ENCODE measurements at places on chromosomes 16 and 17.

DNA sequence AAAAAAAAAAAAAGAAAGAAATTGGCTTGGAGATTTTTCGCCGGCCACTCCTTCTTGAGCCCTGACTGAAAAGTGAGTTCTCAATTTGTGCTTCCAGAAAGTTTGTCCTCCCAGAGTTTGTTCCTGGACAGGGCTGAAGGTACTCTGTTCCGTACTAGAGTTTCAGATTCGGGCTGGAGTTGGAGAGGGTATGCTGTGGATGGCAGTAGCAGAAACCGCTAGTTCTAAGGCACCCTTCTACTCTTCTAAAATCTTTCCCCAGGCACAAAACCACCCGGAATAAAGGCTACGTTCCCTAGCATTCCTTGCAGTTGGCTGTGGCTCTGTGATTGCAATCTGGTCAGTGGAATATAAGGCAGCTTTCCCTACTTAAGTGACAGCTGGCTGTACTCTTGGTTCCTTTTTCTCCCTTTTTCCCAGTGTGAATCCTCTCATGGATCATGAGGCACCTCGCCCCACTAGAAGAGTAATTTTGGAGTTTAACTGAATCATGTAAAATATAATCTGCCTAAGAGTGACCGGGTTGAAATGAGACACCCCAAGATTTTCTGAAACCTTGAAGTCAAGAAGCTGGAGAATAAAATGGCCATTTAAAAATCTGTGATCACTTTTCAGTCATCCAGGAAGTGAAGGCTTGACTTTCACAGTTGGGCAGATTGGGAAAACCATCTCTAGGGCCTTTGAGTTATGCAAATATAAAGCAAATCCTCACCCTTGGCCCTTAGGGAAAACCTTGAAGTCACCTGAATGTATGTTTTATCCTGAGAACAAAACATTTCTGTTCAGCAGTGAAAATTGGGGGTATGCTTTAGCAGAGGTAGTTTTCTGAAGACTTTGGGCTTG, 901 bp upstream of the HEATR6 start:
- DNase-seq, result no peak

DNA sequence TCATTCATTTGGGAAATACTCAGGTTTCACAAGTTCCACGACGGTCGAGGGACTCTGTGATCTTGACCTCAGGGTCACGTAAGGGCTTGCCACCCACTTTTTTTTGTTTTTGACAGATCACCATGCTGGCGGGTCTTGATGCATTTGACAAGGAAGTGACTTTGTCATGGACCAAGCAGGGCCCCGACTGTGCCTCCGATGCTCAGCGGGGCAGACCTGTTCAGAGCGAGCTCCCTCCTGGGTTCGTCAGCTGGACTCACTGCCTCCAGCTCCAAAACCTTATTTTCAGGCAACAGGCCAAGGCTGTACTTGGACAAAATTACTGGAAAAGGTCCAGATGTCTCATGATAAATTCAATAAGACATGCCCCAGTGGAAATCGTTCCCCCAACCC, 9.0 kb upstream of the CLEC18A start:
- DNase-seq, result no peak

- peak; percentile 39 for DNase-seq
These were observed 1.4 kb downstream of the APRT start for GRCh38 chr16:88810166-88810911.

DNA sequence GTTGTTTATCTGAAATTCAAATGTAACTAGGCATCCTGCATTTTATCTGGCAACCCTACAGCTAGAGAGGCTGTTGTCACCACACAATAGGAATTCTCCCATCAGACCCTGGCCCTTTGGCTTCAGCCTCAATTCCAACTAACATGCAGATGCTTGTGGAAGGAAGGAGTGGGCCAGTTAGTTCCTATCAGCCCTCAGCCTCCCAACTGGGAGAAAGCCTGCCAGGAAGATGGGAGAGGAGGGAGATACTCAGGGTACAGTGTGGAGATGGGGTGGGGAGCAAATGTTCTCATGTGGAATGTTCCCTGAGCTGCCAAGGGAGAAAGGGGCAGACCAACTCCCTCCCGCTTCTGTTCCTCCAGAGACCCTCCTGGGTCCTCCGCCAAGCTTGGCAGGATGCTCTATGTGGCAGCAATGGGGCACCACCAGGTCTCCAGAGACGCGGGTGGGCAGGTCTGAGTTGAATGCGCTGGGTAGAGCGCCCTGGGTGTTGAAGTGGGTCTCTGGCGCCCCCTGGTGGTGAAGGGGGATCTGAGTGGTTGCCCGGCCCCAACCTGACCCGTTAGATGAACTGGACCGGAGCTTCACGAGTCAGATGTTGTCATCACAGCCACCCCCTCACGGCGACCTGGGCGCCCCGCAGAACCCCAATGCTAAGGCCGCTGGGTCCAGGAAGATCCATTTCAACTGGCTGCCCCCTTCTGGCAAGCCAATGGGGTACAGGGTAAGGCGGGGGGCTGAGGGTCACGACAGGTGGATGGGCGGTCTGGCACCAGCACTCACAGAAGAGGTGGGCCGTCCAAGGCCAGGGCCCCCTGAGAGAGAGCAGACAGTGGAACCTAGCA, 15.2 kb downstream of the GALK1 start:
- peak; percentile 82 for DNase-seq

GRCh38 chr16:521381-522210, 5.9 kb upstream of the CAPN15 start:
- no peak for DNase-seq

- peak; percentile 42 for DNase-seq
These were observed 16.3 kb upstream of the AURKB start for GRCh38 chr17:8226536-8227237.

DNA sequence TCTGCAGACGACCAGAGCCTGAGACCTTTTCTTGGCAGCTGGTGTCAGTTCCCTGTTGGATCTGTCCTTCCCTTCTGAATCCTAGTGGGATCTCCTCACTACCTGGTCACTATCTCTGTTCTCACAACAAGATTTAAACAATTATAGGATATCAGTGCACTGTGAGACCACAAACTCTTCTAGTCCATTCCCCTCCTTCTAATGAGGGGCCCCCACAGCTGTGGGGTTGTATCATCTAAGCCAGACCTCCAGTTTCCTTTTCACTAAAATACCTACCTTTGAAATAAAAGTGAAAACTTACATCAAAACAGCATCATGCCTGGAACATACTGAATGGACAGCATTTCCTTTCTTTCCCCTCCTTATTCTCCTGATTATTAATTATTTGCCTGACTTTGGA, 233.2 kb downstream of the PRKCA start:
- no peak for DNase-seq

DNA sequence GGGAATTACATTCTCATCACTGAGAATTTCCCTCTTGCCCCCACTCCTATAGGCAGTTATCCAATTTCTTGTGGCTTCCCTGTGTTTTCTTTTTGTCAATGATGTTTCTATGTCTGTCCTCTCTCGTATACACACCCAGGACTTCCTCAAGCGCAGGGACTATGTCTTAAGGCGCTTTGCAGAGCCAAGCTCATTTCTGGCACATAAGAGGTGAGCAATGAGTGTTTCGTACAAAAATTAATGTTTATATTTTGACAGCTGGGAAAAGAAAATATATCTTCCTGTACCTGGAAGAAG, 947 bp downstream of the DDX42 start:
- no peak for DNase-seq

DNA sequence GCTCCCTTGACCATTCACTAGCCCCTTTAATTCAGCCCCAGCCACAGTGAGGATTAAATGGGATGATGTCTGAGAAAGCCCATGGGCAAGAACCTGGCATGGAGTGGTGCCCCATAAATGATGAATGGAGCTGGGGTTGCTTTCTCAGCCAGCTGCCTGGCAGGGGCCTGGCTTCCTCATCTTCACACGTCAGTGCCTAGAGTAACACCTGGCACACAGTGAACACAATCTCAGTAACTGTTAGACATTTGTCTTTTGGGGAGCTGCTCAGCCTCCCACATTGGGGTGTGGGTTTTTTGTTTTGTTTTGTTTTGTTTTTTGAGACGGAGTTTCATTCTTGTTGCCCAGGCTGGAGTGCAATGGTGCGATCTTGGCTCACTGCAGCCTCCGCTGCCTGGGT, 47.5 kb upstream of the MEOX1 start:
- no peak for DNase-seq

- DNase-seq, result no peak
These were observed 8.1 kb upstream of the ERCC4 start for GRCh38 chr16:13911871-13912270.

- no peak for DNase-seq
These were observed 115.5 kb upstream of the COX10 start for GRCh38 chr17:13953841-13954240.

- DNase-seq, result no peak
These were observed 18.0 kb downstream of the HDAC5 start for GRCh38 chr17:44105483-44105882.

DNA sequence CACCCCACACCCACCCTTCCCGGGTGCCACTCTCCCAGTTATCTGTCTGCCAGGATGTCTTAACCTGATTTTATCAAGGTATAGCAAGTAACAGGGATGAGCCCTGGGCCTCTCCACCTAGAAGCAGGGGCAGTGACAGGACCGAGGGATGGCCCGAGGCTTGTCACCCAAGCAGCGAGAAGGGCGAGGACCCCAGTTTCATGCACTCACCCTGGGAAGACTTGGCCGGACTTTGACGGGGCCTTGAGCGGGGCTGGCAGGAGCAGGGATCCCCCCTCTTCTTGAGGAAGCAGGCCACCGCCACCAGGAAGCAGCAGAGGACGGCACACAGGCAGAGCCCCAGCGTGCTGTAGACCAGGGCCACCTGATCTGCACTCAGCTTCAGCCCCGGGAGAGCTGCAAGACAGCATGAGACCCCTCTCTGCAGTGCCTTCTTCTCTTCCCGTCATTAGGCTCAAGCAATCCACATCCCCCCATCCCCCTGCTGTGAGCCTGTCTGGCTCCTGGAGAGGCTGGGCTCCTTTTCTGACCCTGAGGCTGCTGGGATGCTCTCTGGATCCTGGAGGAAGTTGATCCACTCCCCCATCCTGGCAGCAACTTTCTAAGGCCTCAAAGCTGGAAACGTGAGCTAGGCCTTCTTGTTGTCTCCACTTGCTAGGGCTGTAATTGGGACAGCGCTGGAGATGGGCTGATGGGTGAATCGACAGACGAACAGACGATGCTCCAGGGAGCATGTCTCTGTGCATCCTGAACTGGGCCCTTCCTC, 31.6 kb downstream of the TNFRSF13B start:
- no peak for DNase-seq

- DNase-seq, result no peak
These were observed 5.2 kb downstream of the EVI2B start for GRCh38 chr17:31308372-31309334.

GRCh38 chr16:31696968-31697743, 169.5 kb downstream of the AHSP start:
- DNase-seq, result no peak

GRCh38 chr17:80130992-80131391, 15.9 kb downstream of the EIF4A3 start:
- DNase-seq, result no peak

- DNase-seq, result no peak
These were observed 23.9 kb upstream of the TOM1L1 start for GRCh38 chr17:54876656-54877195.

- no peak for DNase-seq
These were observed 27.2 kb upstream of the TOB1 start for GRCh38 chr17:50893183-50893993.

DNA sequence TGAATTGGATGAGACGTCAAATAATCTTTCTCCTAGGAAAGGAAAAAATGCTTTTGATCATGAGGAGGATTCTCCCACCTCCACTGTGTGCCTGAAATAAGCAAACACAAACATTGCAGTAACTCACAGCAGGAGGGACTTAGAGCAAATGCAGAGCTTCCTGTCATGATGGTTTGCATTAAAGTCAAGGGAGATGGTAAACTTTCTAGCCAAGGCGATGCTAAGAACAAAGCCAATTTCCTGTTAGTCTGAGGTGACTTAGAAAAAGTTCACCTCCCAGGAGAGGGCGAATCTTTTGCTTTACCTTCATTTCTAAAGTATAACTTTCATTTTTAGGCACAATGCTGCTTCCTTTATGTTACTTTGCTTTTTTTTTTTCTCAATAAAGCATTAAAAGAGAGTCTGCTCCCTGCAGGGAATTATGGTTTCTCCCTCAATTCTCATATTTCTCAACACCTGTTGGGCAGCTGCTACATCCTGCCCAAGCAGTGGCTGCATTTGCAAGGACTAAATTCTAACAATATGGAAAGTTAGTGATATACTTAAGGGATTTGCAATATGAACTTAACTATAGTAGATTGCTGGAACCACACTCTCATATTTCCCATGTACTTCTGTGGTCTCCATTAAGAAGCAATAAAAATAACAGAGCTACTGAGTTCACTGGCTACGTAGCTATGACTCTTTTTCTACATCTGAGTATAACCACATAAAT, 175.6 kb downstream of the PCTP start:
- no peak for DNase-seq

GRCh38 chr16:46908540-46909372, 24.6 kb downstream of the GPT2 start:
- peak; percentile 41 for DNase-seq

DNA sequence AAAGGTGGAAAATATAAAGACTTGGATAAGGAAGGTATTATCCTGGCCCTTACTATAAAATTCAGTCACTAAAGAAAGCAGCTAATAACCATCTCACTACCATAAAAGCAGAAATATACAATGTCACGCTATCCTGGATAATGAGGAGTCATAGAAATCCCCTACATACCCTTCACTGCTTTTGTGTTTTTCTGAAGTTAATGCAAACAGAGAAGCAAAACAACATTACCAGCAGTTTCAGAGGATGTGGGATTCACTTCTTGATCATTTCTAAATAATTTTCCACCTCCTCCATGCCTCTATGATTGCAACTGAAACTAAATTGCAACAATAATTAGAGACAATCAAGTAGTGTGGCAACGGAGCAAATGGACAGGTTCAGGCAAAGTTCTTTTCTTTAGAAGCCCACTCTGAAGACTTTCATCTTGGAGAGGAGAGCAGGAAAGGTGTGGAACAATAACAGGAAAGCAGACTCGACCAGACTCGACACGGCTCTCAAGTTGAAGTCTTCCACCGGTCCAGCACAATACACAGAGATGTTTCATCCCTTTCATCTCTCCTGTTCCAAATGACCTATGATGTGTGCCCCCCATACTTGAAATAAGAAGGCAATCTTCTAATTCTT, 10.2 kb downstream of the CYTH1 start:
- DNase-seq, result no peak

- DNase-seq, result no peak
These were observed 223.7 kb downstream of the SEC14L1 start for GRCh38 chr17:77364381-77364911.

GRCh38 chr17:68437979-68438822, 19.1 kb downstream of the WIPI1 start:
- DNase-seq, result no peak

- DNase-seq, result peak; percentile 36
These were observed 2.3 kb upstream of the LHX1 start for GRCh38 chr17:36934692-36935630.

GRCh38 chr17:49473900-49474751, 21.0 kb upstream of the NGFR start:
- no peak for DNase-seq

GRCh38 chr16:71986131-71986530, 14.1 kb downstream of the PKD1L3 start:
- no peak for DNase-seq
